ENCODE measurements at places on chromosomes 7 and 10. TPM values are rescaled to one million over a fixed set of nuclear protein-coding genes. Genes with fewer than 3 reads are reported as not detected.

Gene TMEM184A
- total RNA-seq, result 0.13 TPM

Gene VWDE
- total RNA-seq, result 0.13 TPM

Gene FAM241B
- total RNA-seq, result not detected

Gene TMED4
- total RNA-seq, result 87.7 TPM

Gene GATA3
- 0.26 TPM for total RNA-seq

Gene NRP1
- total RNA-seq, result 163 TPM

Gene STAG3
- total RNA-seq, result 0.16 TPM

Gene TMEM236
- total RNA-seq, result not detected

Gene WASL
- total RNA-seq, result 16.8 TPM

Gene HK1
- 97.6 TPM for total RNA-seq

Gene GSAP
- 5.3 TPM for total RNA-seq

Gene ASAH2B
- 4.9 TPM for total RNA-seq

Gene CXCL12
- total RNA-seq, result 128 TPM

Gene ZPBP
- total RNA-seq, result not detected

Gene SHH
- total RNA-seq, result 0.52 TPM

Gene LIPK
- total RNA-seq, result not detected

Gene RBP3
- total RNA-seq, result not detected

Gene PAOX
- total RNA-seq, result 5.6 TPM

Gene C7orf33
- not detected for total RNA-seq

Gene UNCX
- total RNA-seq, result not detected

Gene NPC1L1
- total RNA-seq, result 0.24 TPM

All from epithelial cell of alveolus of lung (primary cell).